ENCODE measurements at places on chromosomes 5 and 9.

- no peak for DNase-seq
Observed at GRCh38 chr5:73351593-73351992, 97.0 kb downstream of the FOXD1 start.

DNA sequence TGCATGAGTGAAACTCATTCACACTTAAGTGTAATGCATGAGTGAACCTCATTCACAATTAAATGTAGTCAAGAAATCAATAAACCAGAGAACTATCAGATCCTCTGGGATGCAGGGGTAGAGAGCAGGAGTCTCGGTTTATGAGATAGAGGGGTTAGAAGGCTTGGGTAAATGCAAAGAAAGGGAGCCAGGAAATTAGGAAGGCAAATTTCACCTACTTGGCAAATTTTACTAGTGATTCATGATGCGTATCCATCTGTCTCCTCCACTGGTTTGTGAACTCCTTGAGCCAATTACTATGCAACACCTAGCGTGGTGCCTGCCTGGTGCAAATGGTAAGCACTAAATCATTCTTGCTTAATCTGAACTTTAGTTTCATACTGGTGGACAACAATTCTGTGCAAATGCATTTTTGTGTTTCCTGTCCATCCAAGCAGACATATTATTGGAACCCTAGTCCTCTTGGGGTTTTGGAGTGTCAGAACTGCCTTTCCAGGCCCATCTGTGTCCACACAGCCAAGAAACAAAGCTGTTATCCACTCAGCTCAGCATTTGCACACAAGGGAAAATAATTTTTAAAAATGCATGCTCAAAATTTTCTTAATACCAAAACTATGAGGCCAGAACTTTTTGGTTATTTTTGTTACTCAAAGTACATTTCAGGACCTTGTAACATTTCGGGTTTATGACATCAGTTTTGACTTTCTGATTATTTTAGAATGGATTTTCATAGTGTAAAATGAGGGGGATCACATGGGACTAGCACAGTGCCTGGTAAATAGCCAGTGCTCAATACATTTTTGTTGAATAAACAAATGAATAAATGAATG, 5.2 kb downstream of the HAPLN1 start:
- DNase-seq = no peak

DNA sequence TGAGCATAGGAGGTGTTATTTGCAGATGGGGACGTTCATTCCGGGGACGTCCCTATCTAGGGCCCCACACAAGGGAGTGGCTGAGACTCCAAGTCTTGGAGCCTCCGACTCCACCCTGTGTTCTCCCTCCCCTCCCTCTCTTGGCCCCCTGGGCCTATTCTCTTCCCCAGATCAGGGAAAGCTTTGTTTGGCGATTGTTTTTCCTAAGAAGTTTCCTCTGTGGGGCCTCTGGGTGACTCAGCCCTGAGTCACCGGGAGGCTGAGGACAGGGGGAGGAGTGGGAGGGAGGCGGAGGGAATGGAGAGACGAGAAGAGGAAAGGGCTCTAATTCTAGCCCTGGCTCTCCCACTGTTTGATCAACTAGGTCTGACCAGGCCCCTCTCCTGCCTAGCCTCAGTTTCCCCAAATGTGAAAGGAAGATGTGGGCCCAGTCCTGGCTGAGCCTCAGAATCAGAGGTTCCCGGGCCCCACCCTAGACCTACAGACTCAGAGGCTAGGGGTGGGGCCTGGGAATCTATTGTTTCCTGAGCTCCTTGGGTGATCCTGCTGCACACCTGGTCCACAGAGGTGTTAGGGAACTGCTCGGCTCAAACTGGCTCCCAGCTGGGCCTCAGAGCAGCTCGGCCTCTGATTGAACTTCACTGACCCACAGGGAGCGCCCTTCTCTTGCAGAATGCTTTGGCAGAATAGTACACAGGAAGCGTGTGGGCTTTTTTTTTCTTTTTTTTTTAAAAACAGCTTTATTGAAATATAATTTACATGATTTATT, 19.2 kb downstream of the GSN start:
- DNase-seq = peak; percentile 40

- no peak for DNase-seq
Observed at GRCh38 chr9:109781086-109781485, 1.1 kb downstream of the PALM2AKAP2 start.

- DNase-seq = no peak
Observed at GRCh38 chr9:84978661-84979060, 309.1 kb downstream of the NTRK2 start.

GRCh38 chr5:122421374-122422079, 109.5 kb downstream of the SNCAIP start:
- DNase-seq = no peak

DNA sequence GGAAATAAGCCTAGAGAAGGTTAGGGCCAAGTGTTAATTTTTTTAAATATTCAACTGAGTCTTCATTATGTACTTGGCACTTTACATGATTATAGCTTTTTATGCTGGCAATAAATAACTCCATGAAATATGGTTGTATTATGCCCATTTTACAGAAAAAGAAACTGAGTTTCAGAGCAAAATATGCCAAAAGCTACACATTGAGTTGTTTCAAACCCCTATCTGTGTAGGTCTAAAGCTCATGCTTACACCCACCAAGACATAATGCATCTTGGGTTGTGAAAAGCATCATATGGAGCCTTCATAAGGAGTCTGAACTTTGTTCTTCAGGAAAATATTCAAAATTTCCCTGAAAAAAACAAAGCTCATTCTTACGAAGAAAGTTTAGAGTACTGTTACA, 14.6 kb downstream of the TTLL11 start:
- DNase-seq = no peak

GRCh38 chr9:131889437-131890251, 149.8 kb upstream of the RAPGEF1 start:
- DNase-seq = no peak

DNA sequence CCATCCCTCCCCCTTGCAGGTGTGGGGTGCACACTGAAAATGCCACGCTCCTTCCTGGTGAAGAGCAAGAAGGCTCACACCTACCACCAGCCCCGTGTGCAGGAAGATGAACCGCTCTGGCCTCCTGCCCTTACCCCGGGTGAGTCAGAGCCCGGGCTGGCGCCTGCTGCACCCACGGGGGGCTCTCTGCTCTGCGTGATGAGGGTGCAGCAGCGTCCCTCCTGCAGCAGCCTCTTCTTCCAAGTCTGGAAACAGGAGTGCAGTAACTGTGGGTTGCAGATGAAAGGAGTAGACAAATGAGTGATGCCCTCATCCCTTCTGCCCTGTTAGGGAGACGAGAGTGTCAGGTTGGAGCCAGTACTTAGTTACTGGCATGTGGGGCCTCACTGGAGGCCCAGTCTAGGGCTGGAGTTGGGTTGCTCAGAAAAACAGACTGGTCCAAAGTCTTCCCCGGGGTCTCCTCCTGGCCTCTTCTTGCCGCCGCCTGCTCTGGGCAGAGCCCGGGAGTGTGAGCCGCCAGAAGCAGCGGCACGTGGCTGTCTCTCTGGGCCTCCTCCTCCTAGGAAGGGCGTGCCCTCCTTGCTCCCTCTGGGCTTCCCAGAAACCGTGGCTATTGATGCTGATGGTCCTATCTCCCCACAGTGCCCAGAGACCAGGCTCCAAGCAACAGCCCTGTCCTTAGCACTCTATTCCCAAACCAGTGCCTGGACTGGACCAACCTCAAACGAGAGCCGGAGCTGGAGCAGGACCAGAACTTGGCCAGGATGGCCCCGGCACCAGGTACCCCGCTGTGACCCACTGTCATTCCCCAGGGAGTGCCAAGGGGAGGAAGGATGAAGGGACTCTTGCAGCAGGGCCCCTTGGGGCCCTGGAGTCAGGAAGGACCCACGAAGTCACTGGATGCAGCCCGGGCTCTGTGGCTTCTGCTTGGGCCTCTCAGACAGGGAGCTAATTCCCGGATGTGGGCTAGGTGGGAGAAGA, 8.4 kb downstream of the GFI1B start:
- DNase-seq = no peak

- no peak for DNase-seq
Observed at GRCh38 chr9:136348691-136349090, 14.9 kb downstream of the DNLZ start.

DNA sequence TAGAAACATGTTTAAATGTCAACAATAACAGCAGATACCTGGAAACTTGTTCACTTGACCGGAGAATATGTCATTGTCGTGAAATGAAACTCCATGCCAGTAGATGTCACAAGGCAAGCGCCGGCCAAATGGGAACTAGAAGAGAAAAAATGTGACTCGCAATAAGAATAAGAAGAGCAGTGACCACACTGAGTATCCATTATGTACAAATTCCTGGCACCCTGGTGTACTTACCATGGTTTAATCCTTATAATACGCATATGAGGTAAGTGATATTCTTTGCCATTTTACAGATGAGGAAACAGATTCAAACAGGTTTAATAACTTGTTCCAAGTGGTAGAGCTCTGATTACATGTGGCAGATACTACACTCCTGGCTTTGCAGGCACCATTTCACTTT, 53.9 kb downstream of the TTLL11 start:
- no peak for DNase-seq

DNA sequence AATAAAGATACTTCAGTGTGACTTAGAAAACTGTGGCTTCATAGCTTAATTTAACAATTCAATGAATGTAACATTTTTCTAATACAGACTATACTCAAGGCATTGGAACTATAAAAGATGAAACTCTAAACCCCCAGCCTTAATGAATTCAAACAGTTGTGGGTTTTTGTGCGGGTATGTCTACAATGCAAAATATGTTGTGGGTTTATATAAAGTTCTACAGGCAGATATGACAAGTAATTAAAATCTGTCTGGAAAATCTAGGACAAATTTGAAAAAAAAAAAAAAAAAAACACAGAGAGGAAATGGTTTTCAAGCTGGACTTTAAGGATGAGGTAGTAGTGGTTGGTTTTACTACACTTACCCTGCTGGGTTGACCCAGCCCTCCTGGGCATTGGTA, 467.5 kb upstream of the TLE4 start:
- DNase-seq = no peak

DNA sequence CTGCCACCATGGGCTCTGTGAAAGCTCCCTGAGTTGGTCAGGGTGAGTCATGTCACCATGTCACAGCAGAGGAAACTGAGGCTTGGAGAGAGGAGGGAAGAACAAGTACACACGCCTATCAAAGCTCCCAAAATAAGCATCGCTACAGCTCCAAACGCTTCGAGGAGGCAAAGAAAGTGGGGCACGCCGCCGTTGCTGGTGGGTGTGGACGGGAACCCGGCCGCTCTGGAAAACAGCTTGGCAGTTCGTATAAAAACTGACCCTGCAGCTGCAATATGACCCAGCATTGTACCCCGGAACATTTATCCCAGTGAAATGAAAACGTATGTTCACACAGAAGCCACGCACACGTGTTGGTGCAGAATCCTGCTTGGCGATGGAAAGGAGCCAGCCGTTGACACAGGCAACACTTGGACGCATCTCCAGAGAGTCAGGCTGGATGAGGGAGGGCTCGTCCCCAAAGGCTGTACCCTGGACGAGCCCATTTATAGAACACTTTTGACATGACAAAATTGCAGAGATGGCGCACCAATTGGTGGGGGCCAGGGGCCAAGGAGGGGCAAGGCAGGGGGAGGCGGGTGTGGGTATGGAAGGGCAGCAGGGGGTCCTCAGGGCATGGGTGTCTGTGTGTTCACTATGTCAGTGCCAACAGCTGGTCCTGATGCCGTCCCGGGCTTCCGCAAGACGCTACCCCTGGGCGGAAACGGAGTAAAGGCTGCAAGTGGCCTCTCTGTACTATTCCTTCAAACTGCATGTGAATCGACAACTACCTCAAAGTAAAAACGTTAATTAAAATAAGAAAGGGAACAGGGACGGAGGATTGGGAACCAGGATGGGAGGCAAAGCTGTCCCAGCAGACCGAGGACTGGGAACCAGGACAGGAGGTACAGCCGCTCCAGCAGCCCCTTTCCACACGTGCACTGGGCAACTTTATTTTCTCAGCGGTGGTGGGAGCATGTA, 173.0 kb downstream of the OLFM1 start:
- DNase-seq = no peak

DNA sequence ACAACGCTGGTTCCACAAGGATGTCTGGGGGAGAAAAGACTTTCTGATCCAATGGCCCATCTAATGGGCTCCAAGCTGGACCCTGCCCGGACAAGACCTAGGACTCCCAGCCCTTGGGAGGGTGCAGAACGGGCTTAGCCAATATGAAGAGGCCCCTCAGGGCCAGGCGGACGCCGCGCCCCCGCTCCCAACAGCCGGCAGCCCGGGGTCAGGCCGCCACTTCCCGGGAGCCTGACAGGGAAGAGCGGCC, 493 bp downstream of the P4HA2 start:
- DNase-seq = no peak

DNA sequence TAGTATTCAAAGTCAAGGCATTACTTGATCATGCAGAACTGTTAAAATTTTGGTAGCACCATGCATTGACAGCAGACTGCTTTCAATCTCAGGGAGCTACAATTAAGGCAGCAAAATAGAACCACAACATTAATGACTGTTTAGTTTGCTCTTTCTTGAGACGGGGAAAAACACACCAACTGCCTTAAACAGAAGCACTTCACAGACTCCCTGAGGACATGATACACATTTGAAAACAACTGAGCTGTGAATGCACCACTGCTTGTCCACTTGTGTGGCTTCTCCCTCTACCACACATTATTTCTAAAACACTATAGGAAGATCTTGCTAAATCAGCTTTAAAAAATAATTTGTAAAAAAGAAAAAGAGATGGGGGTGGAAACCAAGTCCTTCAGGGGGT, 79.6 kb upstream of the MAST4 start:
- no peak for DNase-seq

DNA sequence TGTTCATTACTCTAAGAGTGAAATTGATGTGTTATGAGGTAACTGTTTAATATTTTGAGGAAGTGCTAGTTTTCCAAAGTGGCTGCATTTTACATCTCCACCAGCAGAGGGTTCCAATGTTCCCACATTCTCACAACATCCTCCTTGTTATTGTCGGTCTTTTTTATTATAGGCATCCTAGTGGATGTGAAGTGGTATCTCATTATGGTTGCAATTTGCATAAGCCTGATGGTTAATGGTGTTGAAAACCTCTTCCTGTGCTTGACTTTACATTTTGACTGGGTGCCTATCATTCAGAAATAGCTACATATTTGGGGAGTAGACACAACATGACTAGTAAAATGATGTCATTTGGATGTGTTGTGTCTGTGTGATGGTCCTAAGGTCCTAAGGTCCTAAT, 143.6 kb downstream of the MRPS30 start:
- DNase-seq = no peak

- no peak for DNase-seq
Observed at GRCh38 chr9:7988644-7989280, 189.2 kb upstream of the DMAC1 start.

- no peak for DNase-seq
Observed at GRCh38 chr5:5025774-5026408, 114.2 kb upstream of the ADAMTS16 start.

- no peak for DNase-seq
Observed at GRCh38 chr9:87422999-87423398, 74.7 kb upstream of the DAPK1 start.

Data from substantia nigra (tissue), 51 donors.